ENCODE measurements at places on chromosomes 13 and 19.

DNA sequence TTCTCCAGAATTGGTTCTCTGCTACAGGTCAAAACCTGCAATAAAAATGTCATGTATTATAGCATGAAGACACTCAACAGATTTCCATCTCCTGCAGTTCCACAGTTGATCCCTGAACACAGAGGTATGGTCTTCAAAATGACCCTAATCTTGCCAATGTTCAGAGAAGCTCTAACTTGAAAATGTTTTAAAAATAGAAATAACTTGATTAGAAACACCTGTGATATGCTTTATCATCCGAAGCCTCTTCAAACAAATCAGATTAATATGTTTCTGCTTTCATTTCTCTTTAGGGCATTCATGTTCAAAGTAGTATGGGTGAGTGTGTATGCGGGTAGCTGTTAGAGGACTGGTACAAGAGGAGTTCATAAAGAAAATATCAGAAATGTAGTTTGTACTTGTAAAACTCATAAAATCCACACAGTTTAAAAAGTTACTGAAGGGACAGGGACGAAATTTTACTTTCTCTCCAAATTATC is 60.4 kb downstream of the KCNRG start:
- DNase-seq, result no peak

DNA sequence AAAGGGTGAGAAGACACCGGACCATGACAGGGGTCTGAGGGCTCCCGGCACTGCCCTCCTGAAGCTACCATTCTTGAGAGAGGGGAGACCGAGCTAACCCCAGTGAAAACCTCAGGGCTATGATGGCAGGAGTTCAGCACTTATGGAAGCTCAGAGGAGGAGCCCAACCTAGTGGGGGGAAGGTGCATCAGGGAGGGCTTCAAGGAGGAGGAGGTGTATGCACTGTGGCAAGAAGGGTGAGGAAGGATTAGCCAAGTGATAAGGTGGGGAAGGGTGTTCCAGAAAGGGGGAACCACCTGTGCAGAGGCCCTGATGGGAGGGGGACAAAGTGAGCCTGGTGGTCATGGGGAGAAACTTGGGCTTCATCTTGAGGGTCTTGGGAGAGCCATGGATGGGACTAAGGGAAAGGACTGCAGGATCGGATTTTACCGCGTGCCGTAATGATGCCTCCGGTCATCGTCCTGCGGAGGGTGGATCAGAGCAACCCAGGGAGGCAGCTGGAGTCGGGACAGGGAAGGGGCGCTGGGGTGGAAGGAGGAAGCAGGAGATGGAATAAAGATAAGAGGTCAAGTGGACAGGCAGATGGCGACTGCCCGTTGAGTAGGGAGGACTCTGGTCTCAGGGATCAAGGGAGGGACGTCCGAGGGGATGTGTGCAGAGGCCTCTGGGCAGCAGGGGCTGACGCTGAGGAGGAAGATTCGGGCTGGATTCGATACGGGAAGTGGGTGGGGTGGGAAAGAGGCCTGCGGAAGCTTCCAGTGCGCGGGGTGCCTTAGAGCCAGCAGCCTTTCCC is 13.3 kb upstream of the PSMD8 start:
- no peak for DNase-seq

GRCh38 chr19:45613926-45614725 is 12.1 kb upstream of the GPR4 start:
- no peak for DNase-seq

DNA sequence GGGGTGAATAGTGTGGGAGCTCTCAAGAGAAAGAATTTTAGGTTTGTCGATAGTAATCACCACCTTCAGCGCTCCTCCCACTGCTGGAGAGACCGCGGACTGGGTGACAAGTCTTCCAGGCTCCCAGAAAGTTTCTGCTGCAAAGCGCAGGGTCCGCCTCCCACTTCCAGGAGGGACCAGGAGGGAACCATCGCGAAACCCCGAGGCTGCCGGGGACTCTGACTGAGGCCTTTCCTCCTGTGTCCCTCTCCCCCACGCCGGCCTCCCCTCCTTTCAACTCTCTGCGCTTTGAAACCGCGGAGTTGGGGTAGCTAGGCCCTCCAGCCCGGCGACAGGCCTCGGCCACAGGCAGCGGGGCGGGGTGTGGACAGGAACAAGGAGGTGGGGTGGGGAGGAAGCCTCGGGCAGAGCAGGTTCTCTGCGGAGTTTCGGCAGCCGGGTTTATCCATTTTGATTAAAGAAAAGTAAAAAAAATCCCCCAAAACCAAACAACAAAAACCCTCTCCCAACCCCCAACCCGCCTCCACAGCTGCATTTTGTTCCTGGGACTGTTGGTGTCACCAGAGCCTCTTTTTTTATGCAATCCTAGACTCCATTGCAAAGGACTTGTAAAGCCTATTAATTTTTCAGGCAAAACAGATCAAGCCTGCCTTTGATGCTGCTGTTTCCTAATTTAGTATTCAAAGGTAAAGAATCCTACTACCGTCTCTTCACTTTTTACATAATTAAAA is 157.2 kb downstream of the TM9SF2 start:
- DNase-seq, result peak; percentile 49

DNA sequence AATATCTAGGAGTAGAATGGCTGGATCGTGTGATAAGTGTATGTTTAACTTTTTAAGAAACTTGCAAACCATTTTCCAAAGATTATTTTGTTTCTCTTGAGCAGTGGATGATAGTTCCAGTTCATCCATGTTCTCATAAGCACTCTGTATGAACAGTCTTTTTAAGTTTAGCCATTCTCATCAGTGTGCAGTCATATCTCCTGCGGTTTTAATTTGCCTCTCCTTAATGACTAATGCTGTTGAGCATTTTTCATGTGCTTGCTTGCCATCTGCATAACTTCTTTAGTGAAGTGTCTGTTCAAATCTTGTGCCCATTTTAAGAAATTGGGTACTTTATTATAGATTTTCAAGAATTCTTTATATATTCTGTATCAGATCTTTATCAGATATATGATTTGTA is 58.6 kb downstream of the WASF3 start:
- DNase-seq, result no peak

- DNase-seq, result no peak
These were observed 3.4 kb downstream of the DNMT1 start for GRCh38 chr19:10191347-10191746.

GRCh38 chr13:50318887-50319286 is 303.6 kb downstream of the KCNRG start:
- no peak for DNase-seq

DNA sequence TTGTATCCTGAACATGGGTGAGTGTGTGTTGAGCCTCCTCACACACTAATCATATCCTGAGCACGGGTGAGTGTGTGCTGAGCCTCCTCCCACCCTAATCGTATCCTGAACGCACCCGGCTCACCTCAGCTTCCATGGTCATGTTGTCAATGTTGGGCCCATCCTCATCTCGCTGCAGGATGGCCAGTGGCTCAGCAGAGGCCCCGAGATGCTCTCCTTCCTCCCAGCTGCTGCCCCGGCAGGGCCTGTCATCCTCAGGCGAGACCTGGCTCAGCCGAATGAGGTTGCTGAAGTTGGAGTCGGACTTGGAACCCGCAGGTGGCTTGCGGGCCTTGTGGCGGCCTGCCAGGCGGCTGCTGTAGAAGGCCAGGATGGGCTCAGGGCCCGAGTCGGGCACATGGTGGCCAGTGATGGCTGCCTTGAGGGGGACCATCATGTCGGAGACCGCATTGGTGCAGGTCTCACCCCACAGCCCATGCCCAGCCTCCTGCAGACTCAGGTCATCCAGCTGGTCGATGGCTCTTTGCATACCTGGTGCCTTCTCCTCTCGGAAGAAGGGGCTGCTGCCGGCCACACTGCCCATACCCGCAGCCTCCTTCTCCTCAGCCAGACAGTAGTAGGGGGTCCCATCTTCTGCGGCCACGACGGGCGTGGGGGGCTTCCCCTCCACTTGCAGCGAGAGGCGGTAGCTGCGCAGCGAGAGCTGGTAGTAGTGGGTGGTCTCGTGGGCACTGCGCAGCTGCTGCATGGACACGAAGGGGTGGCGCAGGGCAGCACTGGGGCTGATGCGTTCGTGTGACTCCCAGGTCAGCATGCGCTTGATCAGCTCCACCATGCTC is 9.6 kb downstream of the HIPK4 start:
- no peak for DNase-seq

- DNase-seq, result no peak
These were observed 801.1 kb downstream of the SLITRK5 start for GRCh38 chr13:88472316-88472715.

DNA sequence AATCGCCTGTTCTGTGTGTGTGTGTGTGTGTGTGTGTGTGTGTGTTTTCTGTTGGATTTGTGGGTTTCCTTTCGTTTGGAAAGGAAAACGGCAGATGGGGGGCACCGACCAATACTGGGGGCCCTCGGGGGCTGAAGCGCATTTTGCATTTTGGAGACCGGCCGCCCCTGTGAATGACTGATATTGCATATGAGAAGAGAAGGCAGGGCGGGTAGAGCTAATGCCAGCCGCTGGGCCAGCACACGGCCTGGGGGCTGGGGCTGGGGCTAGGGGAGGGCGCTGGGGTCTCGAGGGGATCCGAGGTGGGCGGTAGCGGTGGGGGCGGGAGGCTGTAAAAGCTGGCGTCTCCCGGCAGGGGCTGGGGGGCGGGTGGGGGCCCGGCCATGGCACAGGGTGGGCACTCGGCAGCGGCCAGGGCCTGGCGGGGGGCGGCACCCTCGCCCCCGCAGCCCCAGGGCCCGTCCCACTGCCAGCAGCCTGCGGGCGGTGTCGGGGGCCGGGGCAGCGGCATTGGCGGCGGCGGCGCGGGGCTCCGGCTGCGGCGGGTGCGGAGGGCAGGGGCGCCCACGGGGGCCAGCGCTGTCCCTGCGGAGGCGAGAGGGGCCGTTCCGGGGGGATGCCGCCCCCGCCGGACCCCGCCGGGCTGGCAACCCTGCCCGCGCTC is 11.2 kb downstream of the ANO8 start:
- no peak for DNase-seq

DNA sequence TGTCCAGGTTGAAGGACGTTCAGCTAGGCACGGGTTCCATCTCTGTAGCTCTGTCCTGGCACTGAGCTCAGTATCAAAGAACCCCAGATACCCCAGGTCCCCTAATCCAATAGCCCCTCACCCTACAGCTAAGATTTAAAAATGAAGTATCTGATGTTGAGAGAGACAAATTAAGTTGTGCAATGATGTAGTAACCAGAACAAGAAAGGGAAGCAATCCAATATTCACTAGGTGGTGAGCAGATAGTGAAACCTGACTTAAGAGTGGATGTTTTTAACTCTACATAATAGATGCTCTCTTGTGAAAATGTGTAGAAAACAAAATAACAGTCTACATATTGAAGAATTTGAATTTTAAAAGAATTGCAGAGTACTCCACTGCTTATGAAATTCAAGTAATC is 1.8 kb downstream of the ACOD1 start:
- DNase-seq, result no peak

DNA sequence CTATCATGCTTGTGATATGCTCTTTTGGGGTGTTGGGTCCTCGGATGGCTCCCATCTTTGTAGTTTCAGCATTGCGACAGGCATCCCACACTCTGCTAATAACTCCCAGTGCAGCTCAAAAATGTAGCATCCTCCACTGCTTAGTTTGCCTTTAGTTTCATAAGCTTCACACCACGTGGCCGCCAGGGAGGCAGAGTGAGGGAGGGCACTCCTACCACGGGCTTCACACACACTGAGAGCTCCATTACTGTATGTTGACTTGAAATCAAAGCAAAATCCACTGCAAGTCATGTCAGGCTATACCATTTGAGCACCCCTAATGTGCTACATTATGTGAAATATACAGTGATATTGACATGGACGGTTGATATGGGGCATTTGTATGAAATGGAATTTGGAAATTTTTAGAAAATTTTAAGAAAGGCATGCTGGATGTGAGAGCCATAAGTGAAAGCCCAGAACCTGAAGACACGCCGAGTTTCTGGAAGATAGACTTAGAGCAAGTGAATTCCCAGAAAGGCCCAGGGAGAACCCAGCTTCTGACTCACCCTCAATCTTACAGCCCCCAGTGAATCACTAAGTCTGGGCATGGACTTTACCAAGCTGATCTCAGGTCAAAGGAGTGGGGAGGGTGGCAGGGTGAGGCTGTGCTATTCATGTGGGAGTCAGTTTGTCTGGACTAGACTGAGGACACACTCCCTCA is 94.1 kb downstream of the HSPH1 start:
- no peak for DNase-seq

- no peak for DNase-seq
These were observed 903.9 kb downstream of the UQCRFS1 start for GRCh38 chr19:28309070-28309469.

- DNase-seq, result peak; percentile 58
These were observed 2.2 kb upstream of the ZNF665 start for GRCh38 chr19:53195265-53195903.

DNA sequence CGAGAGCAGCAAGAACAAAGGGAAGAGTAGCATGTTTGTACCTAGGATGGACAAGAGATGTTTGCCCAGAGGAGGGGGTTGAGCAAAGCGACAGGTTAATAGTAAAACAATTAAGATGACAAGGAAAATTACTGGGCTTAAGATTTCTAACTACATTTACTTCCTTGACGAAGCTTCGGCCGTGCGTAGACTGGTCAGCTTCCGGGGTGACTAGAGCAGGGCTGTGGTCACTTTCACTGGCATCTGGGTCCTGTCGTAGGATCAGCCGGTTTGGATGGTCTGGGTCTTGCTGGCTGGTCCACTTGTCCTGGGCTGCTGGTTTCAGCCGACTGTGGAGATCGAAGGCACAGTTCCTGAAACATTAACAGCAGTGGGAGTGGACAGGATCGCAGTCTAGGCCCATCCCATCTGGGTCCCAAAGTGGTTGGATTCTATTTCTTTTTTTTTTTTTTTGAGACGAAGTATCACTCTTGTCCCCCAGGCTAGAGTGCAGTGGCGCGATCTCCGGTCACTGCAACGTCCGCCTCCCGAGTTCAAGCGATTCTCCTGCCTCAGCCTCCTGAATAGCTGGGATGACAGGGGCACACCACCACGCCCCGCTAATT is 5.0 kb upstream of the BSG start:
- DNase-seq, result no peak

DNA sequence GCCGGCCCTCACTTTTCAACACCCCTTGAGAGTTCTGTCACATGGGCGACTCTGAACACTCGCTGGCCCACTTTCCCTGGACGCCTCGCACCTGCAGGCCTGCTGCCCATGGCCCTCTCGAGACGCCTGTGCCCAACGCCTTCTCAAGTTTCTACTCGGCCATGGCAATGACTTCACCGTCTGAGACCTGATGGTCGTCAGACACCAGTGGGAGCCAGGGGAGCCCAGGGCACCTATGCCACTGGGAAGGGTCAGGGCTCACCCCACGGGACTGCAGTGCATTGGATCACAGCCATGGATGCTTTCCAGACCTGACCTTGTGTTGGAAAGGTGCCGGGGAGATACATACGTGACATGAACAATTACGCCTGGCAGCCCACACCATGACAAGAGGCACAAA is 60.1 kb downstream of the KLF2 start:
- DNase-seq, result no peak
